IPS DF 6.9 (cell line): ENCODE measurements at places on chromosomes 1 and 21.

DNA sequence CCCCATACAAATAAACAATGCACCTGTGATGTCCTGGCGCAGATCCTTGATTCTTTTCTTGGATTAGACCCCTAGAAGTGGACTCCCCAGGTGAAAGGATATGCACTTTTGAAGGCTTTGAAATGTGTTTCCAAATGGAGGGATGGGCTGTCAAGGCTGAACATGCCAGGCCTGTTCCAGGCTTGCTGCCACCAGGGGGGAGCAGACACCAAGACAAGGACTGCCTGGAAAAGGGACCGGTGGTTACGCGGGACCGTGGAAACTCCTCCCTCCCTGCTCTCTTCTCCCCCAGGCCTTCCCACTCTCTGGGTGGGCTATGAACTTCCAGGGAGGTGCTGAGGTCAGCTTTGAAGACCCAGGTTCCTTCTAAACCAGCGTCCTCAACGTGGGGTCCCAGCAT lies 12.7 kb downstream of the C1QB start:
- peak; percentile 25 for DNase-seq

- DNase-seq, result no peak
These were observed 854 bp upstream of the ZRANB2 start for GRCh38 chr1:71081697-71082080.

- no peak for DNase-seq
These were observed 11.6 kb upstream of the TNFSF18 start for GRCh38 chr1:173062150-173062938.

GRCh38 chr1:228084797-228085196 lies 2.3 kb downstream of the ARF1 start:
- DNase-seq, result no peak

GRCh38 chr1:221032637-221033280 lies 153.5 kb downstream of the HLX start:
- DNase-seq, result no peak

- DNase-seq, result no peak
These were observed 121.8 kb downstream of the GALNT2 start for GRCh38 chr1:230188826-230189225.

DNA sequence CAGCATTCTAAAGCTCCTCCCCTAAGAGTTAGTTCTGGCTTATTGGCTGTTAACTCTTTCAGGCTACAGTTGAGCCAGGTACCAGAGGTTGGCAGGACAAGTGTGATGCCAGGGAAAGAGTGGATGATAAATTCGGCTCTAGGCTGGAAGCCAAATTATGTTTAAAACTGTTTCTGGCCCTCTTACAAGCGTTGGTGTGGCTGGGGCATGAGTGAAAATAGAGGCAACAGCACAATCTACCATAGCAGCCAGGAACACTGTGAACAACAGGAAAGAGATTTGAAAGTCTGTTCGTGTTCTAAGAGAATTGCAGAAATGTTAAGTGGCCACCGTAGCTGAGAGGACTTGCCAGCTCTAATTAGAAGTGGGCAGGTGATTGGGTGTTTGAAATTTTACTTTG lies 84.2 kb downstream of the CDC7 start:
- DNase-seq, result no peak
